ENCODE measurements at places on chromosomes 12 and 14. TPM values are rescaled to one million over a fixed set of nuclear protein-coding genes. Genes with fewer than 3 reads are reported as not detected.

DNA sequence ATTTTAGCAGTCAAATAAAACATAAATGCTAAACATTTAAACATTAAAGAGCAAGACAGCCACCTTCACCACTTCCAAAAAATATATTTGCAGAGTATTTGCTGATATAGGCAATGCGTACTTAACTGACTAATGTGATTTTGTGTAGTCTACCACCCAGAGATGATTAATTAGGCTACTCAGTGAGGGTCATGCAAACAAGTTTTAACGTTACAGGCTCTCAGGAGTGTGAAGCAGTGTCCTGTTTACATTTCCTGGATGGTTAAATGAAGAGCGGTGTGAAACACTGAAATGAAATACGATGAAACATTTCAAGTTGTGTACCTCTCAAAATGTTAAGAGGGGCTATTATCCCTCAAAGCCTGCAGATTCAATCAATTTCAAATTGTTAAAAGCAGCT lies 165.8 kb upstream of the LRIG3 start:
- DNase-seq = no peak

Gene KLRK1
- polyA plus RNA-seq = 1.1 TPM

Gene SIX6
- not detected for polyA plus RNA-seq

- DNase-seq = no peak
These were observed 1085.9 kb downstream of the BCL11B start for GRCh38 chr14:98186140-98186539.

Gene SPRING1
- 36.8 TPM for polyA plus RNA-seq

GRCh38 chr12:124878795-124879516 lies 15.3 kb upstream of the SCARB1 start:
- DNase-seq = no peak

Gene CSRP2
- polyA plus RNA-seq = 76.0 TPM

DNA sequence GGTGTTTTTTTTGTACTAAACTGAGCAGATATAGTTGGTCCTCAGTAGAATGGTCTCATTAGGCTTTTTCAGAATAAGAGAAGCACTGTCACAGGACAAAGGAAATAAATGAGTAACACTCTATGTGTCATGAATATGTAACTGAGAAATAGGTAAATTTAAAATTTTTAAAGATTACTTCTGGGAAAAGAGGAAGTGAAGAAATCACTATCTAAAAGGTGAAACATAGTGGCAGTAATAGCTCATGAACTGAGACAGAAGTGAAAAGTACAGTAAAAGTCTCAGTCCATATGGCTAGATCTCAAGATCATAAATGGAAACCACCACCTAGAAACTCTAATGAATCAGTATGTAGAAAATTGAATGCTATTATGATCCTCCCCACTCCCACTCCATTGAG lies 89.3 kb upstream of the TTC7B start:
- no peak for DNase-seq

DNA sequence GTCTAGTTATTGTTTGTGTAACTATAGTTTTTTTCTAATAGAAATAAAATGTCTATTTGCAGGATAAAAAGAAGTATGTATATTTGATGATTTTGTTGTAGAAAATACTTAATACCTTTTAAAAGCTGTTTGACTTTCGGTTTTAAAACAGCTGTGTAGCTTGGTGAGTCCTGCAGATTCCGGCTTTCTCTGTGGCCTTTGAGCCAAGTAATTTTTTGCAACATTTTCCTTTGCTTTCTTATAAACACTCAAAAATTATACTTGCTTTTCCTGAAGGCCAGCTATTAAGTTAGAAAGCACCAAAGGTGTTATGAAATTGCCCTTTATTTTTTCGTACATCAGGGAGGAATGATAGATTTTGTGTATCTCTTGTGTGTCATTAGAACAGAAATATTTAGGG lies 63.6 kb downstream of the CRADD start:
- no peak for DNase-seq
